ENCODE measurements at places on chromosomes 2 and 18.
A peak's percentile ranks its signal among the peaks of the same experiment; 100 is the strongest.

DNA sequence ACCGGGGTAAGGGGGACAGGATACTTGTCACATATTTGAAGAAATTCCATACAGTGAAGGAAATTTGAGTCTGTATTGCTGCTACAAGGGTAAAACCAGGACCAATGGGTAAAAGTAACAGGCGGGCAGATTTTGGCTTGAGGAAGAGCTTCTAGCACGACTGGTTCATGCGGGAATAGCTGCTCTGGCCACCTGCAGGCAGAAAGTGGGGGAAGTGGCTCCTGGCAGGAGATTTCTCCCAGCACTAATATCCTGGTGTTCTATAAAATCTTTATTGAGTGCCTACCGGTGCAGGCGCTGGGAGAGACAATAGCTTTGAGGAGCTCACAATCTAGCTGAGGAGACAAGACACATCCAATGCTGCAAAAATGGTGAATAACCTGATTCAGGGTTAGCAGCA, 198.5 kb downstream of the LOXHD1 start:
- DNase-seq = no peak

- no peak for DNase-seq
Observed at GRCh38 chr18:73688851-73689711, 458.6 kb downstream of the FBXO15 start.

GRCh38 chr2:2286592-2286991, 44.5 kb downstream of the MYT1L start:
- DNase-seq = no peak

DNA sequence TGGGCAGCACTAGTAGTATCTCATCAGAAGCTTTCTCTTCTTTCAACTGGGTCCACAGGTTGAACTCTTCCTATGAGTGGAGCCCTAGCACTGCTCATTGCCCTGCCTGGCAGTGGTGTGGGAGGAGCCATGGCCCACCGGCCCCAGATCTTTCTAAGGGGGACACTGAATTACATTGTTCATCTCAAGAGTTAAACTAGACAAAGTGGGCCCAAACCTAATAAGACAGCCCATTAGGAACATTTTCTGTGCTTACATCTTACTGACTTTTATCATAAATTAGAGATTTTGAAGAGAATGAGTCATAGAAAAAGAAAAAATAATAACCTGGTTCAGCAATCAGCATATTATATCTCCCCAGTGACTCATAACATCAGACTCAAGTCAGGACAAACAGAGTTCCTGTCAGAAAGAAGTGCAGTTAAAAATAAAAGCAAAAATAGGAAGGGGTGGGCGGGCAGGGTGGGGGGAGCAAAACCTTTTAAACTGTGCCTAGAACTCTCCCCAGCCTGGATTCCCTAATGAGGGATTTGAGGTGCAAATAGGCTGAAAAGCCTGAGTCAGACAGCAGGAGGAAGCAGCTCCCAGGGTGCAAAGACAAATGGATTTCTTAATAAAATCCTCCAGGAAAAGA, 161.6 kb upstream of the TRIB2 start:
- peak; percentile 62 for DNase-seq

DNA sequence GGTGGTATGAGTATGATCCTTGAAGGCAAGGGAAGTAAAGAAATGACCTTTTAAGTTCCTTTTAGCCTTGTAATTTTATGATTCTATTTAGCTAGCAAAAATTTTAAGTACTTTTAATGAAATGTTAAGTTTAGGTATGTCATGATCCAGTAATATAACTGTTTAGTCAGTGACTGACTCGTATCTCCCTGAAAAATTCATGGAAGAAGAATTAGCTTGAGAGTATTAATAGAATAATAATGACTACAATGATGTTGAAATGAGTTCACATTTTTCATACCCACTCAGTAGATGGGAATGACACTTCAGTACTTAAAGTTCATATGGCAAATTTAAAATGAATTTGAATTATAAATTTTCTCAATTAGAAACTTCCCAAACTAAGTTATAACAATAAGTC, 14.6 kb downstream of the RAB3GAP1 start:
- DNase-seq = no peak

DNA sequence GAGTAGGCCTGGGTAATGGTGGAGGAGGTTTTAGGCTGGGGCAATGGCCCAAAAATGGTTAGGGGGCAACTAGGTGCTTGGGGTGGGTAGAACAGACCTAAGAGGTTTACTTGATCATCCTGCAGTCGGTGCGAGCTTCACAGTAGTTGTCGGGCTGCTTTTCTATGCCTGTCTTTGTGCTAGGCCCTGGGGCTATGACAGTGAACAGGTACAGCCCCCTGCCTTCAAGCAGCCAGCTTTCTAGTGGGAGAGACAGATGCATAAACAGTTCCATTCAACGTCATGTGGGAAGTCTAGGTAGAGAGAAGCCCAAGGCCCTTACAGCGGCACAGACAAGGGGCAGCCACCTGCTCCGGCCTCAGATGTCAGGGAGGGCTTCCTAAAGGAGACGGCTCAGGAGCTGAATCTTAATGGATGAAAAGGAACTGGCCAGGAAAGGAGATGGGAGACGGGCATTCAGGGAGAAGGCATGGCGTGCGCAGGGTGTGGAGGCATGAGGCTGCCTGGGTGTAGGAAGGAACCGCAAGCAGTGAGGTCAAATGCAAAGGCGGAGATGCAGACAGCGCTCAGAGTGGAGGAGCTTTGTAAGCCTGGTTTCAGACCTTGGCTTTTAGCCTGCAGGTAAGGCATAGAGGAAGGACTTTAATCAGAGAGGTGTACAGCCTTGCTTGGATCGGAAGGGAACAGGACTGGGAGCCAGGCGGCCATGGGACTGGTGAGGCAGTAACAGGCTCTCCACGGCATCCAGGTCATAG, 6.0 kb downstream of the CTIF start:
- DNase-seq = no peak

DNA sequence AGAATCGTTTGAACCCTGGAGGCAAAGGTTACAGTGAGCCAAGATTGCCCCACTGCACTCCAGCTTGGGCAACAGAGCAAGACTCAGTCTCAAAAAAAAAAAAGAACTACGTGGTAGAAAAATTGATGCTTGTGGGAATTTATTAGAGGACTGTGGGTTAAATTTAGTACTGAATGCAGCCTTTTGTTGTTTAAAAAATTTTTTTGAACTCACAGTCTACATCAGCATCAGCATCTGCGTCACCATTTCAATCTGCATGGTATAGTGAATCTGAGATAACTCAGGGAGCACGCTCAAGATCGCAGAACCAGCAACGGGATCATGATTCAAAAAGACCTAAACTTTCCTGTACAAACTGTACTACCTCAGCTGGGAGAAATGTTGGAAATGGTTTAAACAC, 30.5 kb downstream of the MARCHF7 start:
- no peak for DNase-seq

GRCh38 chr18:50814395-50814794, 5.4 kb downstream of the MRO start:
- no peak for DNase-seq

DNA sequence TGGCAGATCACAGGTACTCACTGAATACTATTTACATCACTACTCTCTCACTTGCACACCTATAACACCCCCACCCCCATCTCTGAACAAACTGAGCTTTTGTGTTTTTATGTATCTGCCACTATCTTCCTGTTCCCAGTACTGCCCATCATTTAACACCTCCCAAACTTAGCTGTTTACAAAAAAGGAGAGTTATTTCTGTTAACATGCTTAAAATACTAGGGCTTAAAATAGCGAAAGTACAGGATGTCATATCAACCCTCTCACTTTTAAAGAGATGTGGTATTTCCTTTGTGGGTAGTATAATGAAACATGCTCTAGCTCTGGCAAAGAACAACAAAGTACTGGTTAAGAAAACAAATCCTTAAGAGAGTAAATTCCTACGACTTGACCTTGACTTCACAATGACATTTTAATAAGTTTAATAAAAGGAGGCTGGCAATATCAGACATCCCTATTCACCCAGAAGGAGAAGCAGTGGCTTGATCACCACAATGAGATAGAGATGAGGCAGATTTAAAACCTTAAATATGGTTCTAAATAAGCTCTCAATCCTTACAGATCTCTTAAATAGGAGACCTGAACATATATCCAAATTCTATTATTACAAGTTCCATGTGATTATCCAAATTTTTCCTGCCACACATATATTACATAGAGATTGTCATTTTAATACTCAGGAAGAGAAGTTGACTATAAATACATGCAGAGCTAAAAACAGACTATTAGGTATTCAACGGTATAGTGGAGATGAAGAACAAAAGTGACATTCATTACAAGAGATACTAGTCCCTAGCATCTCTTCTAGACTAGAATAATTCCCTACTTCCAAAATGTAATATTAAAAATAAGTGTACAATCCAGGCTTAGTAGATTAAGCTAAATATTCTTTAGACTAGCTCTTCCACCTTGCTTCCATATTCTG, 36.9 kb downstream of the TRAK2 start:
- peak; percentile 29 for DNase-seq

DNA sequence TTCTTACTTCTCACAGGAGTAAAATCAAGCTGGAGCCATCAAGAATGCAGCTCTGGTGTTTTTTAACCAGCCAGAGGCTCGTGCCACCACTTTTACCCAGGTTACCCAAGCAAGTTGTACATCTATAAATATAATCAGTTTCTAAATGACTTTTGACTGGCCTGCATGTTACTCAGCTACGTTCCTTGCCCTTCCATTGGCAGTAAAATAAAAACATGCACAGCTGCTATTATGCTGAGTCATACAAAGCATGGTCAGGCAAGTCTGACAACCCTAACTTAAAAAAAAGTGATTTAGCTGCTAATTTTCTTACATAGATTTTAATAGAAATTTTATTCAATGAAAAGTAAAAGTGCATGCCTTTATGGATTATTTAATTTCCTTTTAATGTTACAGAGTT, 111.7 kb upstream of the CSRNP3 start:
- DNase-seq = no peak

DNA sequence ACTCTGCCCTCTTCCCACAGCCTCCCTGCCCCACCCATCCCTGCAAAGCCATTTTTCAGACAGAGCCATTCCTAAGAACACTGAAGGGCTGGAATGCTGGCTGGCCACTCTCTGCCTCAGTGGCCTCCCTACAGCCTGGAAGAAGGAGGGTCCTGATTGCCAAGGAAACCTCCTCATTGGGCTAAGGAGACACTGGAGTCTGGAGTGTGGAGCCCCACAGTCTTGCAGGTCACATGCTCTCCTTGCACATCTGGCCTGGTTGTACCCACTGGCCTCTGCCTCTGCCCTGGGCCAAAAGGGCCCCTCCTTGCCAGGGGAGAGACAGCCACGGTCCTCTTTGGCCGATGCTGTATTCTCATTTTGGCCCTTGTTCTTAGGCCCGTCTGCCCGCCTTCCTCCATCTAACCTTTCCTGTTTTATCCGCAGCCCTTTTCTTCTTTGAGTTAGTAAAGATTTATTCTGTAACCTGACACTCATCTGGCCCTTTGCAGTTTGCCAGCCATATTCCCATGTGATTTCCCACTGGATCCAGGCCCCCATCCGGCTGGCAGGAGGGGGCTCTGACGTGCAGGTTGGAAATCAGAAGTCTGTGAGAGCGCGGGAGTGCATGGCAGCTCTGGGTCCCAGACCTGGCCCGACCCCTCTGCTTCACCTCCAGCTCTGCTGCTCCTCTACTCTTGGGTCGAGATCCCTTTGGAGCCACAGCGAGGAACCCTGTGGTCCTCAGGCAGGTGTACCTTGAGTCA, 11.0 kb upstream of the CATIP start:
- no peak for DNase-seq

- DNase-seq = no peak
Observed at GRCh38 chr2:51717312-51717711, 685.4 kb upstream of the NRXN1 start.

GRCh38 chr2:200050921-200051610, 95.7 kb downstream of the MAIP1 start:
- no peak for DNase-seq

DNA sequence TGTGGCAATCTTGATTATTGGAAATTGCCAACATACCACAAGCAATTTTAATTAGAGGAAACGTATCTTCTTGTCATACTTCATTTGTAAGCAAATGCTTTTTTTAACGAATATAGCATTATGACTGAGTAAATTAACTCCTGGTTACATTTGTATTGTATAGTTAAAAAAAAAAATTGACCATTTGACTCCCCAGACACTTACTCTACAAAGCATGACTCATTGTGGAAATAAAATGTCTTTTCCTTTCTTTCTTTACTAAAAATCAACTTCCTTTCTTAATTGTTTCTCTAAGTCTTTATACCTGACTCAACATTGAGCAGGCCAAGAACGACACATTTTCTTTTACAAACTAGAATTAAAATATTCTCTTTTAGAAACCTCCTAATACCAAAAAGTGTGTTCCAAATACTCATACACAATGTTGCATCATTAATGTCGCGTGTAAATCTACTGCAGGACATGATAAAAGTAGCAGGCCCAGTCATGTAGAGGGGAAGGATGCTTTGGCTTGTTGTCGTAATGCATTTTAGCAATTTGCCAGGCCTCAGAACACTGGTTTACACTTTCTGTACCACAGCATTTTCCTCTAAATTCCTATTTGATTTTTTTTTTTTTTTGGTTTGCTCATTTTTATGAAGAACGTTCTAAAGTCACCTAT, 349.6 kb upstream of the KCNH7 start:
- DNase-seq = no peak

- DNase-seq = peak; percentile 4
Observed at GRCh38 chr18:23307567-23308295, 145.4 kb upstream of the RIOK3 start.

GRCh38 chr2:172234716-172235691, 132.3 kb upstream of the DLX2 start:
- DNase-seq = peak; percentile 20

GRCh38 chr2:104812286-104812685, 41.6 kb upstream of the POU3F3 start:
- no peak for DNase-seq

GRCh38 chr2:187168720-187169713, 279.0 kb downstream of the CALCRL start:
- DNase-seq = peak; percentile 1

GRCh38 chr18:59799383-59800015, 100.3 kb upstream of the PMAIP1 start:
- DNase-seq = no peak

DNA sequence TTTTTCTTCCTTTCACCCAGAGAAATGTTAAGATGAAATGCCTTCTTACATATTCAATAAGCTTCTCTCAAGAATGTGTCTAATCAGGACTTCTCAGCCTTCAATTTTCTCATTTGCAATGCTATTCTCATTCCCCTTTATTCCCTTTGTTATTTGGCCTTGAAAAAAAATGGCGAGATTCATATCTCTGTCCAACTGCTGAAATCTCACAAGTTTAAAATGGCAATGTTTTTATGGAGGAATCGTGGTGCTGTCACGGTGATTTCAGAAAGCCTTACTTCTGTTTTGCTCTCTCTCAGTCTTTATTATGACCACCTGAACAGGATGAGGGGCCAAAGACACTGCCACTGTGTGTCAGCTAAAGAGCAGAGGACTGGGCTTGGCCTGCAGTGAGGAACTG, 928.5 kb downstream of the DCC start:
- no peak for DNase-seq

GRCh38 chr2:147479358-147479757, 365.5 kb upstream of the ACVR2A start:
- no peak for DNase-seq

DNA sequence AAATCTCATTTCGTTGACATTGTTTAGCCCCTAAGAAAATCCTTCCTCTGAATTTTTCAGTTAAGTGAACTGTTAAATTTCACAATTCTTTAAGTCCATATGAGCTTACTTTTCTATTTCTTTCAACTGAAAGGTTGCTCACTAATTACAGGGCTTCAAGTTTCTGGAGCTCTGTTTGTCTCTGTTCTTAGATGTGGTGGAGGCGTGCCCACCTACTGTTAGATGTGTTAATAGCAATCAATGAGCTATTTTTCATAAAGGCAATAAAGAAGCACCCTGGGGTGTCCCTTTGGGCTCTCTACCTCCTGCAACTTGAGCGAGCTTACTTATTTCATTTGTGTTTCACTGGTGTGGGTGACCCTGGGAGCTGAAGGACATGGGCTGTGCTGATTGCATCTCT, 25.0 kb downstream of the CREG2 start:
- peak; percentile 32 for DNase-seq
